ENCODE measurements at places on chromosomes 16 and 17.

DNA sequence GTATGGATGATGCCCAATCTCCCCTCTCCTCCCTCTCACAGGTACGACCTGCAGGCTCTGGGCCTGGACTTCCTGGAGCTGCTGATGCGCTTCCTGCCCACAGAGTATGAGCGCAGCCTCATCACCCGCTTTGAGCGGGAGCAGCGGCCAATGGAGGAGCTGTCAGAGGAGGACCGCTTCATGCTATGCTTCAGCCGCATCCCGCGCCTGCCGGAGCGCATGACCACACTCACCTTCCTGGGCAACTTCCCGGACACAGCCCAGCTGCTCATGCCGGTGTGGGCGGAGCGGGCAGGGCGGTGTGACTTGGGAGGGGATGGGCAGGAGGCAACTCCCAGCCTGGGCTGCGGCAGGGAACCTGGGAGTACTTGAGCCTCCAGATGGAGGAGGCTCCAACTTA, 18.1 kb downstream of the SPATA32 start:
- DNase-seq: no peak

GRCh38 chr16:25109643-25110042, 1.9 kb upstream of the LCMT1 start:
- no peak for DNase-seq

DNA sequence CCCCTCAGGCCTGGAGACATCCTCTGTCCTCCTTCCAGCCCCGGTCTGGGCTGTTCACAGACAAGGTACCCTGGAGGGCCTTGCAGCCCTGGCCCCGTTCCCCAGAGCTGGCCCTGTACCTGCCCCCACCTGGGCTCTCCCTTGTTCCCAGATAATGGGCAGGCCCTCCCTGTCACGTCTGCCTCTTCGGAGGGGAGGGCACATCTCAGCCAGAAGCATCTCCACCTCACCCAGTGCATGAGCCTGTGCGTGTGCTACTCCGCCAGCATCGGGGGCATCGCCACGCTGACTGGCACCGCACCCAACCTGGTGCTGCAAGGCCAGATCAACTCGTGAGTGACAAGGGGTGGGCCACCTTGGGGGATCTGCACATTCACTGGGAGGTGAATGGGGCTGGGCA, 14.9 kb upstream of the FOXN1 start:
- DNase-seq: no peak

DNA sequence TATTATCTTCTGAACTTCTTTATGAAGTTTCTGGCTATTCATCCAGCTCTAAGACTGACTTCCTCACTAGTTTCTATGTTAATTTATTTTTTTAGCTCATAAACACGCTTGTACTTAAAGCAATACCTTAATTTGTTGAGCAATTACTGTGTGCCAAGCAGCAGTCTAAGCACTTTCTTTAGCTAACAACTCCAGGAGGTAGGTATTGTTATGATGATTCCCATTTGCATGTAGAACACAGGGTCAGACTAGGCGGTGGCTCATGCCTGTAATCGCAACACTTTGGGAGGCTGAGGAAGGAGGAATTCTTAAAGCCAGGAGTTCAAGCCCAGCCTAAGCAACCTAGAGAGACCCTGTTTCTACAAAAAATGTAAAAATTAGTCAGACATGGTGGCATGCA, 19.8 kb downstream of the DNAH3 start:
- no peak for DNase-seq

DNA sequence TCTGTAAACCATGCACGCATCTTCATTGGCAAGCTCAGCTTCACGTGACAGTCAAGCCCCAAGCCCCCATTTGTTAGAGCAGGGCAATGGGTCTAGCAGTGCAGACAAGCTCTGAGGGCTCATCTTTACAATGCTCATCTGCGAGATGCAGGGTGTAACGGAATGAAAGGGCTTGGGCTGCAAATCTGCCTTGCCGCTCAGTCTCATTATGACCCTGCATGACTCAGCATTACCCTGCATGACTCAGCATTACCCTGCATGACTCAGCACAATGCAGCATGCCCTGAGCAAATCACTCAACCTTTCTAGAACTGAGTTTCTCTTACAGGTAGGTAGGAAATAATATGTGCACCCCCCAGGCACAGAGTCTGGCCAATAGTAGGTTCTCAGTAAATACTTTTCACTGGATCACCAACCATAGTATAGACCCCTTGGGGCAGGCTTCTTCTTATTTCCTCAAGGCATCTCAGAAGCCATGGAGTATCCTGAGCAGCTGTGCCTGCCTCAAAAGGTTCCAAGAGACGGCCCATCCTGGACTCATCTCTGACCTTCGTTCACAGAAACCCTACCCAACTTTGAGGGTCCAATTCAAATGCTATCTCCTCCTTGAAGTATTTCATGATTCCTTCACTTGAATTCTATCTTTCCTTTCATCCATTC, 391.3 kb upstream of the CDH5 start:
- DNase-seq: no peak

GRCh38 chr16:397135-397661, at the start of gene NME4:
Gene NME4 (plus strand): TSS chr16:397199. CDS start chr16:397223, 24 bp downstream.
- DNase-seq: no peak

- no peak for DNase-seq
Measured at GRCh38 chr17:17412326-17412725, 64.5 kb upstream of the MED9 start.

GRCh38 chr16:55900616-55901393, 25.6 kb upstream of the CES5A start:
- DNase-seq: no peak

GRCh38 chr17:17205368-17206123, 587 bp downstream of the PLD6 start:
- peak; percentile 56 for DNase-seq

GRCh38 chr16:69619514-69619913, 53.7 kb downstream of the NFAT5 start:
- no peak for DNase-seq

- no peak for DNase-seq
Measured at GRCh38 chr16:23008041-23008440, 141.2 kb downstream of the USP31 start.

DNA sequence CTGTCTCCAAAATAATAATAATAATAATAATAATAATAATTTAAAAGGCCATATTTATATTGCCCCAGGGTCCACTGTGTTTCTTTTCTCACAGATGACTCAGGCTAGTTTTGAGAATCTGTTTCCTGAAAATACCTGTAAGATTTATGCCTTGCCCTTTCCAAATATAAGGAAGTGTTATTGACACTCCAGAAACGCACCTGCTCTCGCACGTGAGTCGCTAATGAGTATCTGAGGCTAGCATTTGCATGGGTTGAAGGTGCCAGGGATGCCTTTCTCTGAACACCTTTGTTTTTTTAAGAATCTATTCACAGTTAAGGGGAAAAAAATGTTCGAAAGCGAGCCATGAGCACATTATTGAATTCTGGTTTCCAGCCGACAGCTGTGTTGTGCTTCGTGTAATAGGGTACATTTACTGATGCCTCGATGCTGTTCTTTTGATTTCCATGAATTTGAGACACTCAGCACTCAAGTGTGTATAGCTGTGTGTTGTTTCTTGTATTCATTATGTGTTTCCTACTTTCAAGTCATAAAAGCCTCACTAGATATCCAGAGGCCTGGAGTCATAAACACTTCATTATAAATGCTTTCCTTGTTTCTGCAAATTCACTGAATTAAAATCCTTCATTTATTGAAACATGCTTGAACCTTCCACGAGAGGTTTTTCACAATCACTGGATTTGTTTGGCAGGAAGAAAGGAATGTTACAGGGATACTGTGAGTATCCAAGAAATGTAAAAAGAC, 45.0 kb upstream of the NOL11 start:
- DNase-seq: no peak

- no peak for DNase-seq
Measured at GRCh38 chr16:476039-476438, 50.6 kb downstream of the RAB11FIP3 start.

- no peak for DNase-seq
Measured at GRCh38 chr16:65062736-65063583, 58.9 kb downstream of the CDH11 start.

DNA sequence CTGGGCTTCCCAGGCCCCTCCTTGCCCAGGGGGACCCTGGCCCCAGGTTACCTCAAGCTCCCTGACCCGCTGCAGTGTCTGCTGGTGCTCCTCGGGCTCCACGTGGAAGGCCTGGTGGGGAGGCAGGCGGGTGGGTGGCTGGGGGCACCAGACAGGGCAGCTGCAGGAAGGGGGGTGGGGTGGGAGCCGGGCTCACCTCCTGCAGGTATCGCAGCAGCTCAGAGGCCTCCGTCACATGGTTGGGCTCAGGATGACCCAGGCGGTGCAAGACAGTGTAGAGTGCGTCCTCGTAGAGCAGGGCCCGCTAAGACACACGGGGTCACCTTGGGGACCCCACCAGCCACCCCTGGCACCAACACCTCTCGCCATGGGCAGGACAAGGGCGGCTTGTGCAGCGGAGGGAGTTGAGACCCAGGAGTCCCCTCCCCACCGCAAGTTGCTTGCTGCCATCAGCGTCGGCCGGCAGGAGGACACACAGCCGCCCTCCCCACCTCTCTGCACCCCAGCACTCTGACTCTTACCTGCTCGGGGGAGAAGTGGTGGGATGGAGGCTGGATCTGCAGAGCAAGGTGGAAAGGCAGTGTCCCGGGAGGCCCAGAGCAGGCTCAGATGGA, 1.1 kb downstream of the UNC13D start:
- peak; percentile 26 for DNase-seq

DNA sequence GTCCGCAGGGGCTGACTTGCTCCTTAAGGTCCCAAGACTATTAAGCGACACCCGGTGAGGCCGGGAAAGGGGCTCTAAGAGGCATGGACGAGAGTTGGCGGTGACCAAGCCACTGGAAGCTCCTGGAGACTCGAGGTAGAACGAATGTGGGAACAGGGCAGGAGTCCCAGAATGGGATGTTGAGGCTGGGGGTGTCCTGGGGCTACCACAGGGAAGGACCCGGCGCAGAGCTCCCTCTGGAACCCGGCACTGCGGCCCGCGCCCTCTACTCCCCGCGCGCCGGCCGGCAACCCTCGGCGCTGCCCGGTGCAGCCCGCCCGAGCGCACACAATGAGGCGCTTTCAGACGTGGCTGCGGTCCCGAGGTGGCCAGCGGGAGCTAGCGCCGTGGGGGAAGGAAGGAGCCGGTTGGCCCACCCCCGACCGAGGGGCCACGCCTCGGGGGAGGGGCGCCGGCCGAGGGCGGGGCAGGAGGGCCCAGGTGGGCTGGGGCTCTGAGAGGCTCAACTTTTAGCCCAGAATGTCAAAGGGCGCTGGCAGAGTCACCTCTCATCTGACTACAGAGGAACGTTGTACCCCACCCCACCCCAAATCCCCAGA, at the start of gene CHST6:
CHST6 (minus strand) TSS at position 366 of the 599 bp plus-strand sequence. CDS start 15,613 bp downstream, outside the sequence.
- no peak for DNase-seq

DNA sequence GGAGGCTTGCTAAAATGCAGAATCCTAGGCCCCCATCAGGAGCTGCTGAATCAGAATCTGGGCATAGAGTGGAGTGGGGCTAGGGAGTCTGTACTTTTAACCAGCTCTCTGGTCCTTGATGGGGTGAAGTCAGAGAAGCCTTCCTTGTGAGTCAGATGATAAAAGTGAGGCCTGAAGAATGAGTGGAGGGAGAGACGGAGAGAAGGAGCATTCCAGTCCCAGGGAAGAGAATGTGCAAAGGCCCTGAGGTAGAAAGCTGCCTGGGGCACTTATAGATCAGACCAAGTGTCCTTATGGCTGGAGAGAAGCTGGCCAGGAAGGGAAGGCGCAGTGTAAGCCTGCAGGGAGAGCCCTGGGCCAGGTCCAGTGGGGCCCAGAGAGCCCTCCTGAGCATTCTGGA, 235.1 kb upstream of the NLRP1 start:
- no peak for DNase-seq

DNA sequence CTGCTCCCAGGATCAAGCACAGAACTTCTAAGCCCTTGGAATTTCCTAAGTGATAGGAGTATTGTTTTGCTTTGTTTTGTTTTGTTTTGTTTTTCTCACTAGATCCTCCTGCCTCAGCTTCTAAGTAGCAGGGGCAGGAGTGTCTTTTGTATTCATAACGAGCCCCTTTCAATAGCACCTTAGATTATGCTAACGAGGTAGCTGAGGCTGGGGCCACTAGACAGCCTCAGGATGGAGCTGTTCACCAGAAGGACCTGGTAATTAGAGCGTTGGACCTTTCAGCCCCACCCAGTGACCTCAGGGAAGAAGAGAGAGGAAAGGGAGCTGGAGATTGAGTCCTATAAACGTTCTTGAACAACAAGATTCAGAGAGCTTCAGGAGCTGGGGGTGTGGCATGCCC, 43.6 kb downstream of the IKZF3 start:
- DNase-seq: no peak

- no peak for DNase-seq
Measured at GRCh38 chr17:40532520-40533253, 31.3 kb upstream of the TNS4 start.

- DNase-seq: no peak
Measured at GRCh38 chr17:31321966-31322365, 544 bp upstream of the EVI2A start.

DNA sequence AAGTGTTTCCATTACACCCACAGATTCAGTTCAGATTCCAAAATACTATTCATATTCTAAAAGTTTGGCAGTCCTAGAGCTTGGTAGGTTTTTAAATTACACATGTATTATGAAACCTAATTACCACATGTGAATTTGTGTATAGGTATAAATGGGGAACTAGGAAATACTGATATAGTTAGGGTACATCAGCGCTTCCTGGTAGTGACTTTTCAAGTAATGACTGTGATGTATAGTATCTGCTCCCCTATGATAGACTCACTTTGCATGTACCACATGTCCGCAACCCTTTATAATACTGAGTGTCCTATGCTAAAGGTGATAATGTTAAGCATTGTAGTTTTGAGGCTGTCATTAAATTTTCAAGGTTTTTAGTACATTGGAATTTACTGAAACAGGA, 22.9 kb downstream of the CDK12 start:
- no peak for DNase-seq

GRCh38 chr17:64133546-64134215, 3.7 kb upstream of the ERN1 start:
- DNase-seq: no peak

DNA sequence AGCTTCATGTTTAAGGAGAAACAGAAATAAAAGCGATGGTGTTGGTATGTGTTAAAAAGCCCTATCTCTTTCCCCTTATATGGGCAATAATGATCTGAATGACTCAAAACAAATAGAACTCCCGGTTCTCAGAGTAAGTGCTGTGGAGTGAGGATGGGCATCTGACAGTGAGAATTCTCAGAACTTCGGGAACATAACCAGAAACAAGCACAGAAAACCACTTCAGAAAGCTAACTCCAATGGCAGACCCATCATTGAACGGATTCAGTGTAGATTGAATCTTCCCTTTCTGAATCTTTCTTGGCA, 67.2 kb downstream of the CDH8 start:
- DNase-seq: no peak

DNA sequence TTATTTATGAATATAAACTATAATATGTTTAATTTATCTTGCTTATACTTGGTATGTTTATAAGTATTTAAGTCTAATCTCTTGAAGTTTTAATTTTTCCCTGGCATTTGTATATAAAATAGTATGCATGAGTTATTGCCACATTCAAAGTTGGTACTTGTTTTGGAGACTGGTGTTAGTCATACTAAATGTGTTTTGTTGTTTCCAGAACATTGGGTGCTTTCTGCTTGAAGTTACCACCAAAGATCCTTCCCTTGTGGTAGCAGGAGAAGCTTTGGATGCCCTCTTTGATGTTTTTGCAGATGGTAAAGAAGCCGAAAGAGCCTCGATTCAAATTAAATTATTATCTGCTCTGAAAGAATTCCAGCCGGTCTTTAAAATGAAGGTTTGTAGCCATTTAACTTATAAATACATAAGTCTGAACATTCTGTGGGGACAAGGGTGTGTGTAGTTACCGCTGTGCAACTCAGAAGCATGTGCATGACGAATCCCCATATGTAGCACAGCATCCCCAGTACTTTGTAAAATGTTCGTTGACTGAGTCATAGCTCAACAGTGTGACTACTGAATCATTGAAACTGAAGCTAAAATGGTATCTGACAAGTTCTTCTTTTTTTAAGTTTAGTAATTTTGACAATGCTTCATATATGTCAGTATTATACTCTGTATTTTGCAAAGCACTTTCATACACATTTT, 36.4 kb downstream of the HEATR3 start:
- no peak for DNase-seq
